ENCODE measurements at places on chromosomes 12 and 14.

DNA sequence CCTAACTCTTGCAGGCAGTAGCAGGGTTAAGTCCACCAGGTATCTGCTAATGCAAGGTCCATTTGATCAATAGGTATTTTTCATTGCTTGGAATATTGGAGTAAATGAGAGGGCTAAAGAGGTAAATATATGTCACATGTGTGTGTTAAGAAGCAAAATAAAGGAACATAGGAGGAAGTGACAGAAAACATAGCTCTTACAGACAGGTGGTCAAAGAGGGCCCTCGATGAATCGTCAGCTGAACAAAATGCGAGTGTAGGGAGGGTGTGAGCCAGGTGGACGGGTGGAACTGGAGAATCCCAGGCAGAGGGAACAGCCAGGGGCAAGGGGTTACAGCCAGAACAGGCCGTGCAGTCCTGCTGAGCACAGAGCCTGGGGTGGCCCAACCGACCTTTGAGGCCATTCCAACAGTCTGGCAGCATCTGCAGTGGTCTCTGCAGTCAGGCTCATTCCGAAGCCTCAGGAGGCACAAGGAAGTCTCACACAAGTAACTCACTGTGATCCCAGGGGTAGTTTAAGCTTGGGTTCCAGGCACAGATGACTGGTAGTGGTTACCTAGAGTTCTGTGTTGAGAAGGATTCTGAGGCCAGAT, 43.2 kb downstream of the CCDC88C start:
- no peak for DNase-seq

DNA sequence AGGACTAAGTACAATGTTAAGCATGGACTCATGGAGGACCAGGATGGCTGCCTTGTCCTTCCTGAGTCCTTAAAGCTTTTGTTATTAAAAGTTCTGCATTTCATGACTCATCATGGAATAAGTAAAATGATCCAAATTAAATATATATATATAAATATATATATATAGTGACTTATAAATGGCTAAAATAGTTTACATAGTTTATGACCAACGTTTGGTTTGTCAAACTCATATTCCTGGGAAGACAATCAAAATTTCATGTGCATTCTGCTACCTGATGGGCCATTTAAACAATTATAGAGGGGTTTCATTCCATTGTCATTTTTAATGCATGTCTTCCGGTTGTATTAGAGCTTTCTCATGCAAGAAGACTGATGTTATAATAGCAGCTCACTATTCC, 1190.7 kb downstream of the FSCB start:
- no peak for DNase-seq

DNA sequence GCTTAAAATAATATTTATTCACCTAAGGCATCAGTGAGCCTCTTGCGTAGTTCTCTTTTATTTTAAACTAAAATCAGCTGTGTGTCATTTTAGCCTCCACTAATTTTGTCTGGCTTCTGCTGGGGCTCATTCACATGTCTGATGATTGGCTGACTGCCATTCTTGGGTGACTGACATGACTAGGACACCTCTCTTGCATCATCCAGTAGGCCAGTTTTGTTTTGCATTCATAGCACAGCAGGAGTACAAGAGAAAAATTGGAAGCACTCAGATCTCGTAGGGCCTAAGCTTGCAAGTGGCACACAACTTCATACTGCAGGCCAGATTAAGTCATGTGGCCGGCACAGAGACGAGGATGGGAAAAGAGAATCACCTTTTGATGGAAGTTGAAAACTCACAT, 1226.5 kb downstream of the GALC start:
- DNase-seq = no peak

DNA sequence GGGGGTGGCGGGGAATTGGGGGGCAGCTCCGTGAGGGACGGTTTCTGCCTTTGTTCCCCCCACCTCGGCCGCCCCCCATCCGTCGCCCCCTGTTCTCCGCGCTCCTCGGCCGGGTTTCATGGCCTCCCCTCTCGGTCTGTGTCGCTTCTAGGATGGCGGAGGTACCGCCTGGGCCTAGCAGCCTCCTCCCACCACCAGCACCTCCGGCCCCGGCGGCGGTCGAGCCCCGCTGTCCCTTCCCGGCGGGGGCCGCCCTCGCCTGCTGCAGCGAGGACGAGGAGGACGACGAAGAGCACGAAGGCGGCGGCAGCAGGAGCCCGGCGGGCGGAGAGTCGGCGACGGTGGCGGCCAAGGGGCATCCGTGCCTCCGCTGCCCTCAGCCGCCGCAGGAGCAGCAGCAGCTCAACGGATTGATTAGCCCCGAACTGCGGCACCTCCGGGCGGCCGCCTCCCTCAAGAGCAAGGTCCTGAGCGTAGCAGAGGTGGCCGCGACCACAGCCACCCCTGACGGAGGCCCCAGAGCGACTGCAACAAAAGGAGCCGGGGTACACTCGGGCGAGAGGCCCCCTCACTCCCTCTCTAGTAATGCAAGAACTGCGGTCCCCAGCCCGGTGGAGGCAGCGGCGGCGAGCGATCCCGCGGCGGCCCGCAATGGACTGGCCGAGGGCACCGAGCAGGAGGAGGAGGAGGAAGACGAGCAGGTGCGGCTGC, 575 bp downstream of the NAA30 start:
- no peak for DNase-seq

DNA sequence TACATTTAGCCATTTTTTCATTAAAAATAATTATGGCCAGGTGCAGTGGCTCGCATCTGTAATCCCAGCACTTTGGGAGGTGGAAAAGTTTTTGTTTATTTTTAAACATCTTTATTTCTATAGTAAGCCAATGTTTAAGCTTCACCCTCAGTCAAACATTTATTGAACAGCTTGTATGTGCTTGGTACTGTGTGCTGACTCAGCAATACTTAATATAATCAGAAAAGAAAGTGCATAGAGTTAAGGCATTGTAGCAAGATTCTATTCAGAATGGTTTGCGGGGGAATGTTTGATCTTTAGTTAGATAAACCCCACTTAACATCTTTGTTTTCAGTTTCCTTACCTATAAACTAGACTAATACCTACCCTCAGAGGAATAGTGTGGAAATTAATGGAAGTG, 11.1 kb downstream of the ACTR6 start:
- DNase-seq = no peak

DNA sequence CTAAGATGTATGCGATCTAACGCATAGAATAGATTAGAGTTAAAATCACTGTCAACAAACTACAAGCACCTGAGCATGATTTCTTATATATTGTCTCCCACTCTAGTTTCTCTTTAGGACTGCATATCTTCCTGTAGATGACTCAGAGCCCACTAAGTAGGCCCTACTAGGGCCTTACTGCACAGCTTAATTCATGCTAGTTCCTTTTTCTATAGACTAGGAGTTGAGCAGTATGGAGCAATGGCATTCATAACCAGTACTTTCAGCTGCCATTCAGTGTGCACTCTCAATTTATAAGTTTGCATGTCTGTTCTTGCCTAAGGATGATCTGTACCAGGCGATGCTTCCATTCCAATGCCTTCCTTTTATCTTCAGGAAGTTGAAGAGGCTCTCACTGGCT, 103.5 kb downstream of the METTL25 start:
- no peak for DNase-seq

- DNase-seq = no peak
These were observed 75.1 kb upstream of the ATP2A2 start for GRCh38 chr12:110205931-110206330.
